ENCODE measurements at places on chromosomes 3 and 15. TPM values are rescaled to one million over a fixed set of nuclear protein-coding genes. Genes with fewer than 3 reads are reported as not detected.
A peak's percentile ranks its signal among the peaks of the same experiment; 100 is the strongest.

The FAH gene
- 58.1 TPM for total RNA-seq

The RABL3 gene
- total RNA-seq, result 35.3 TPM

The DPPA2 gene
- total RNA-seq, result not detected

The SLC22A13 gene
- 0.15 TPM for total RNA-seq

- no peak for DNase-seq
Measured at GRCh38 chr3:85709346-85709892, 750.6 kb downstream of the CADM2 start.

DNA sequence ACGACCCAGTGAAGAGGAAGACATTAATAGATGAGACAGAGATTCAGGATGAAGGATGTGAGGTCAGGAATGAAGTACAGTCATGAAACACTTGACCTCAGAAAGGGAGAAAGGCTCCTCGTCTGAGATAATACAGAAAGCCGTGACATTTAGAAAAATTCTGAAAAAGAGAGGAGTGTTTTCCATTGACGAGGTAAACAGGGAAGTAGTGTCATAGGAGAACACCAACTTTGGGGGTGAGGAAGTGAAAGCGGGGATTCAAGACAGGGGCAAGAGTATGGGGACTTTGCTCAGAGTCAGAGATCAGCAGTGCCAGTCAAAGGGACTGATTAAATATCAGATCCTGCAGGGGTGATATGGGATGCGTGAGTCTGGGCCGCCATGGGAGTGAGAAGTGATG is 160.9 kb downstream of the PLCL2 start:
- no peak for DNase-seq

GRCh38 chr15:36024031-36024688 is 478.2 kb upstream of the DPH6 start:
- DNase-seq, result no peak

- DNase-seq, result no peak
Measured at GRCh38 chr3:96869316-96869715, 54.9 kb downstream of the EPHA6 start.

GRCh38 chr15:43471975-43472374 is 21.0 kb downstream of the TP53BP1 start:
- DNase-seq, result no peak

GRCh38 chr3:29694783-29695182 is 413.9 kb downstream of the RBMS3 start:
- DNase-seq, result peak; percentile 93

DNA sequence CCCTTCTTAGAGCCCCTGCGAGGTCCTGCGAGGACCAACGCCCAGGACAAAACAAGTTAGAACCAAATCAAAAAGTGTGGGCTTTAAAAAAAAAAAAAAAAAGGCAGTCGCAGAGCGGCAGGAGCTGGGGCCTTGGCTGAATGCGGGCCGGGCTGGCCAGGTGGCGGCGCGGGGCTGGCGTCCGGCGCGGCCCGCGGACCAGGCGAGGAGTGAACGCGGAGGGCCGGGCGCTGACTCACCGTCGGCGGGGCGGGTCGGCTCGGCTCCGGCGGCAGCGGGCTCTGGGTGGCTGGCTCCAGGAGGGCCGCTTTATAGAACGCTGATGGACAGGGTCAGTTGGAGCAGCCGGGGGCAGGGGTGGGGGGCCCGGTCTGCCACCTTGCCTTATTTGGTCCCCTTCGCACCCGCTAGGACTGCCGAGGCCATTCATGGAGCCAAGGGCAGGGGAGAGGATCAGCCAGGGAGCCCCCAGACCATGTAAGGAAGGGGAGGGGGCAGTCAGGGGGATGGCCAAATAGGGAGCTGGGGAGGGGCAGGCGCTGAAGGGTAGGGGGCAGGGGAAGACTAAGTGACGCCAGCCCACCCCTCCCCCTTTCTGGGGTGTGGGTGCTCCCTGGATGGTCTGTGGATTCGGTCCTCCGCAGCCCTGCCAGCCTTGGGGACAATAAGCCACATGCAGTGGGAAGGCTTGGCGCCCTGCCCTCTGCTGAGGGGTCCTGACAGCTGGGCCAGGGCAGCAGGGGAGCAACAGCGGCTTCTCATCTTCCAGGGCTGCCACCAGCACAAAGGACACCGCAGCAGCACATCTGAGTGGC is at the start of gene ACTC1:
ACTC1 (minus strand) TSS at position 283 of the 815 bp plus-strand sequence. CDS start 741 bp downstream, outside the sequence.
- DNase-seq, result peak; percentile 42

GRCh38 chr3:155019575-155019974 is 60.5 kb upstream of the MME start:
- peak; percentile 69 for DNase-seq

DNA sequence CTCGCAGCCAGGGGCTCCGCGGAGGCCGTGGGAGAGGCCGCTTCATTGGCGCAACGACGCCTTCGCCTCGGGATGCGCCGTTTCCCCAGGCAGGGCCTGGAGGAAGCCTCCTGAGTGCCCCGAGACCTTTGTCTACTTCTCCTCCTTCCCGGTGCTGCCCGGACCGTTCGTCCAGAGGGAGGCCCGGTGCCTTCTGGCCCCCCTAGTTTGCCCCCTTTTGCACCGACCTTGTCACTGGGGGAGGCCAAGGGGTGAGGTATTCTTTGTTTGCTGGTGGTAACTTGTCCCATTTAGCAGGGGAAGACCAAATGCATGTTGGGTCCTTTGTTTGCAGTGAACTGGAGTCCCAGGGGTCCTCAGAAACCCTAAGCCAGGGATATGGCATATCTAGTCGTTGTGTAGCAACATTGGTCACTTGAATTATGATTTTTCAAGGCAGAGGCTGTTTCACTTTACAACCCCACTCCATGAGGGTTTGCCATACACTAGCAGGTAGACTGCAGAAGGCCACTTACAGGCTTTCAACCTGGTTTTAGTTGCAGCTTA is 615 bp downstream of the DHX30 start:
- no peak for DNase-seq

DNA sequence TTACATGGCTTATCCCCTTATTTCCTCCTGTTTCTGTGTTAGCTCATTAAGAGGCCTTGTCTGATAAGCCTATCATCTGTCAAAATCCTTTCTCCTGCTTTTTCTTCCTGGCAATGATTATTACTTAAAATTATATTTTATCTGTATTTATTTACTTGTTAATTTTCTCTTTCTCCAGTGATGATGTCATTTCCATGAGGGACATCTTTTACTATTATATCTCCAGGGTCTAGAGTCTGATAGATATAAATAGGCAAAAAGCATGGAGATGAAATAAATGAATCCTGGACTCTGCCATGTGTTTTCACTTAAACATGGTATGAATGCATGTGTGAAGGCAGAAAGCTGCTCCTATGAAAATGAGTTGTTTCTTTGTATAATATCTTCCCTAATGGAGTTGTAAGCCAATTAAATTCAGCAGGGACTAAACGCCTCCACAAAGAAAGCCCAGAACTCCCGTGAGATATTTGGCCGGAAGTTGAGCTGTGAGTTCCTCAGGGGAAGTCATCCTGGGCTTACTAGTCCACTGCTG is 375.2 kb downstream of the TUSC7 start:
- DNase-seq, result no peak

DNA sequence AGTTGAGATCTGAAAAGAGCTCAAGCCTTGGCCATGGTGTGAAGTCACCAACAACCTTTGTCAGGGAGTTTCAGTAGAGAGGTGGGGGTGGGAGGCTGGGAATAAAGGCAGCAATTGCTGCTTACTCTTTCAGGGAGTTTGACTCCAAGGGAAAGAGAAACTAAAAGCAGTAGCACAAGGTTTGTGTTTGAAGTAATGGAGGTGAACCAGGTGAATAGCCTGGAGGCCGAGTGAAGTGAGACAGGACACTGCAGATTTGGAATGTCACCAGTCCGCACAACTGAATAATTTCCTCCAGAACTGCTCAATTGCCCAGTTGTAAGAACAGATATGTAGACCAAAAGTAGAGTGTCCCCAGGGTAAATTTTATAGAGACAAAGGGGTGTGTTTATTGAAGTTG is 44.1 kb downstream of the CD86 start:
- no peak for DNase-seq

DNA sequence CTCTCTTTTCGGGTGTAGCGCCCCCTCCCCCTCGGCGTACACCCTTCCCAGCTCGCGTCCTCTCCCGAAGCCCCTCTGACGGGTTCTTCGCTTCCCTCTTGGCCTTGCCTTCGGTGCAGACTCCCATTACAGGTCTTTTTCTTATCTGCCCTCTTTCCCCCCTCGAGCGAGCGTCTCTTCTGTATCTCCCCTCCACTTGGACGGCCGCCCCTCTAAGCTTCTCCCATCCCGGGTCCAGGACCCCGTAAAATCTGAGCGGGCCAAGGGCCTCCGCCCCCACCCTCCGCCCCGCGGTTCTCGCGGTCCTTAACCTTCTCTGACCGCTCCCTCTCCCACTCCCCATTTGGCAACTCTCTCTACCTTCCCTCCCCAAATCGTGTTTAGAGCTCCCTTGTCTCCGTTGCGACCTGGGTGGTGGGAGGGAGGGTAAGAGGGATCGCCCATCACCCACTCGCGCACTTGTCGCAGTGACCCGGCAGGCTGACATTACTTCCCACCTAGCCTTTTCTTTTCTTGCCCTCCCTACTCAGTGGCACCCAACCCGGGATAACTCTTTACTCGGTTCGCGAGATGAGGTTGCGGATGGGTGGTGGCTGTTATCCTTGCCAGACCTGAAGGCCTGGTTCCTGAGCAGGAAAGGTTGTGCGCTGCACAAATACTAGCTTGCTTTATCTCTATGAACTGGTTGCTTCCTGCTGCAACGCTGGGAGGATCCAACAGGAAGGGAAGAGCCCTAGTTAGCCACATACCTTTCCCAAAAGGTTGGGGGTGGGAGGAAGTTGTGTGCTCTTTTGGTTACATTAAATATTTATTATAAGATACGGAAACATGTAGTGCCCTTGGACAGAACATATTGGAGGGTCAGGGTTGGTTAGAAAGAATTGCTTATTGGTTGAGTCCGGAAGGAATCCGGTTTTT is 922 bp downstream of the RAB11A start:
- peak; percentile 25 for DNase-seq

GRCh38 chr3:152646004-152646403 is 188.9 kb upstream of the P2RY1 start:
- DNase-seq, result no peak

DNA sequence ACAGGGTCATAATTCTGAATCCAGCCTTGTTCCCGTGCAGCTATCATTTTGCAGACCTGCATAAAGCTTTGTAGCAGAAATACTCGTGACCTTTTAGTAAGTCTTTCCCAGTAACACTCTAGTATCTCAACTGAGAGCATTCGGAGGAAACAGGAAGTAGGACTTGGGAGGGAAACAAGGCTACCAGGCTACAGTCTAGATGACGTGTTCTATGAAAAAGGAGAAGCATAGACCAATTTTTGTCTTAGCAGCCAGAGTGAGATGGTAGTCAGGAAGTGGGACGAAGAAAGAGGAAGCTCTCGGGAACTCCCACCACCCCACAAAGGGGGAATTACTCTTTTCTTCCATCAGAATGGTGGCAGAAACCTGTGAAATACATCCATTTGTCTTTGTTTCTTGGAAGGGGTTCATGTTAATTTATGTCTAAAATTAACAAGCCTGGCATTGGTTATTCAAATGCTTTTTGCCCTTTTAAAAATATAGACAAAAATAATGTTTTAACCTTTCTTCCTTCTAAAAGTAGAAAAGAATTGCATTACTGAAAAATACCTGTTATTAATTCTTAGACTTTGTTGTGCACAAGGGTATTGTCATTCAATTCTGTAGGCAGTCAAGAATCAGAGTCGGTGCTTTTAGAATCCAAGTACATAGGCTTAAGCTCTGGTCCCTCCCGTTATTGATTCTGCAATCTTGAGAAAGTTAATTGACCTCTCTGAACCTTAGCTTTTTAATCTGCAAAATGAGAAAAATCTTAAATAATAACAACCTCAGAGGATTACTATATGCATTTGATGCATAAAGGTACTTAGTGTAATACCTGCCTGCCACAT is 1.6 kb upstream of the SUCNR1 start:
- DNase-seq, result no peak

DNA sequence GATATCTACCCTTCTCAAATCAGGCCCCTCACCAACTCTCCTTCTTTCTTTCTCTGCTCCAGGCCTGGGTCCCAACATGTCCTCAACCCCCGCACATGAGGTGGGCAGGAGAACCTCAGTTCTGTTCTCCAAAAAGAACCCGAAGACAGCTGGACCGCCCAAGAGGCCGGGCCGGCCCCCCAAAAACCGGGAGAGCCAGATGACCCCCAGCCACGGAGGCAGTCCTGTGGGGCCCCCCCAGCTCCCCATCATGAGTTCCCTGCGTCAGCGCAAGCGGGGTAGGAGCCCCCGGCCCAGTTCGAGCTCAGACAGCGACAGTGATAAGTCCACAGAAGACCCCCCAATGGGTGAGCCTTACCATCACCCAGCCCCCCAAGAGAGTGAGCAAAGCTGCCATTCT is 5.6 kb upstream of the OGG1 start:
- DNase-seq, result no peak

DNA sequence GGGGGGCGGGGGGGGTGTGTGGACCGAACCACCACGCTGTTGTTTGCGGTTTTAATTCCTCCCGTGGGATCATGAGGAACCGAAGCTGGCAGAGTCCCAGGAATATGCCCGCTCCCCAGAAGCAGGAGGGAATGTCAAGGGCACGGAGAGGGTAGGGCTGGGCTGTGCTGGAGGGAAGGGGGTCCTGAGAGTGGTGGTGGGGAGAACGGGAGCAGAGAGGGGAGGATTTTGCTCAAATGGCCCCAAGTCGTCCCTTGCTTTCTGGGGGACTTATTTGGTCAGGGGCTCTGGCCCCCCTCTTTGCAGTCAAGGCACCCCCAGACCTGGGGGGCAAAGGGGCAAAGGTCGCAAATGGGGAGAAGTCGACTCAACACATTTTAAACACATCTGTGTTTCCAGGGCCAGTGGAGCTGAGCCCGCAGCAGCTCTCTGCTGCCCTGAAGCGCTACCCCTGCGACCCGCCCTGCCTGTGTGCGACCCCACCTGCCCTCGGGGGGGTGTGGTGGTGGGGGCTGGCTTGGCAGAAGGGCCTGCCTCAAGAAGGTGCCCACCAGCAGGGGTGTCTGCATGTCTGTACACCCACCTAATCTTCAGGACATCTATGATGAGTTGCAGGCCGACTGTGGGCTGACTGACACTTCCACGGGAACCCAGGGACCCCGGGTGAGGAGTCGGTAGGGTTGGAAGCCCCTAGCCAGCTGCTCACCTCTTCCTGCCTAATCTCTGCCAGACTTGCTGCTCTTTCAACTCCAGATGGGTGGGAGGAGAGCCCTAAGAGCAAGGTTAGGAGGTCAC is 602 bp upstream of the ATP2B2 start:
- no peak for DNase-seq
